Suppressor macrophage treated with lipopolysaccharide for 4 hours (primary cell): ENCODE measurements at places on chromosomes 11 and 22.
A peak's percentile ranks its signal among the peaks of the same experiment; 100 is the strongest.

DNA sequence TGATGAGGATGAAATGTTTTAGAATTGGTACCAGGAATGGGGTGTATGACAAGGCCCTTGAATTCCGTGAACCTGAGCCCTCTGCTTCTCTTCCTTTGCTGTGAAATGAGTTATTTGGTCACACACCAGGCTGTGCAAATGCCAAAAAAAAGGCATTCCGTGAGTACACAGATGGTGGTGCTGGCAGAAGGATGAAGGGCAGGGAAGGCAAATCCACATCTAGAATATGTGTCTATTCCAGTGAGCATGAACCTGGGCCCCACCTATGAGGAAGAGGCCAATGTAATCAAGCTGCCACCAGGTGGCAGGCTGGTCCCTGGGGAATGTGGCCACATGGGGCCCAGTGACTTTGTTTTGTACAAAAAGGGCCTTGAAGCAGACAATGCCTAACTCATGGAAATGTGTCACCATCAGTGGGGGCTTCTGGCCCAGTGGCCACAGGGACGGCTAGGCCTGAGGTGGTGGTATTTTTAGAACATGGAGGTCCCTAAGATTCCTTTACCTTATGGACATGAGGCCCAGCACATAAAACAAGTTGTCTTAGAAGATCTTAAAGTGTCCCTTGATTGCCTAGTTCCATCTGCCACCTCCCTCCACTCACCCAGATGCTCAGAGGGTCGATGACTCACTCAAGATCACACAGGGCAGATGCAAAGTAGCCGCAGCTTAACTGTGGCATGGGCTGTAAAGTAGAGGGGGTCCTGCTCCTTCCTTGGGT, 3.9 kb upstream of the RNF215 start:
- peak; percentile 86 for DNase-seq

DNA sequence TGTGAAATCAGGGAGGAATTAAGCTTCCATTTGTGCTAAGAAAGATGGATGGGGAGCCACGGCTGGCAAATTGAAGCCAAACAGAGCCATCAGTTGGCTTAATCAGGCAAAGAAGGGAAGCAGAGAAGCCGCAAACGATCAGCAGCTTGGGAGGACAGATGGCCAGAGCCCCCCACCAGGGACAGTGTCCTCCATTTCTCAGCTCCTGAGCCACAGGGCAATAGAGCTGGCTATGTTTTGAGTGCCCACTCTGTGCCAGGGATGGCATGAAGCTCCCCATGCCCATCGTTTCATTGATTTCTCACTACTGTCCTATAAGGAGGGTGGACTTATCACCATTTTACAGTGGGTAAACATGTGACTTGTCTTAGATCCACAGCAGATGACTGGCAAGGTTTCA, 126.3 kb upstream of the ASPHD2 start:
- no peak for DNase-seq

DNA sequence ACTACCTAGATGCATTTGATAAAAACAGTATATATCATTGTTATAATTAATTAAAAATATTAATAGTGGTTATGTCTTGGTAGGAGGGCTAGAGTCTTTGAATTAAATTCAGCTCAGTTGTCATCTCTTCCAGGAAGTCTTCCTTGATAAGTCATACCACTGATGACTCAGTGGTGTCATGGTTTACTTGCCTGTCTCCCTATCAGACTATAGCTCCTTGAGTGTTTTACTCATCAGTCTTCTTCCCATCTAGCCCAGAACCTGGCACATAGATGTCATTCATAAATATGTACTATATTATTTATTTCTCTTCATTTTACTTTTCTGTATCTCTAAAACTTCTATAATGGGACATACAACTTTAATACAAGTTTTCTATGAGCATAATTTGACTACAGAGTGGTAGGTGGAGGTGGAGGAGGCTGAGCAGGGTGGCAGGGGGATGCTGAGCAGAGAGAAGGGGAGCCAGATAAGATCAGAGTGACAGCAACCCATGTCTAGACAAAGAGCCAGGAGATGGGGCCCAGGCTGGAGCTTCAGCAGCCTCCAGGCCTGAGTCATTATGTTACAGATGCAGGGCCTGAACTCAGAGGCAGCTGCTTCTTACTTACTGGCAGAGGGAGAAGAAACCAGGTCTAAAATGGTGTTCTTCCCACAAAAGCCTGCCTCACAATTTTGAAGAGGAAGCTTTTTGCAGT, 82.3 kb upstream of the PHOX2A start:
- DNase-seq = peak; percentile 69

DNA sequence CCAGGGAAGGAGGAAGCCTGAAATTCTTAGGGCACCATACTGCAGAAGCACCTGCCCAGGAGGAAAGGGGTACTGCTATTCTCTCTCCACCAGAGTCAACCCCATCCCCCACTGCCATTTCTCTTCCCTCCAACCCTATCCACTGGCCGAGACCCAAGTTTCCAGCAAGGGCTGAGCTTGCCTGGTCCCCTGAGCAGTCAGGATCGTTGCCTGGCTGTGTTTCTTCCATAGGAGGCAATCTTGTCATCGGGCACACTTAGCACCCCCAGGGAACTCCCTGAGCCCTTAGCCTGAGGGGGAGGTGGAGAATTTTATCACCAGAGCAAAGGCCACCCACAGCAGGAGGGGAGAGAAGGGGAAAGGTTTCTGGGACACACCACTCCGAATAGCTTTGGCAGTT, 115.8 kb upstream of the NECTIN1 start:
- DNase-seq = no peak

- DNase-seq = peak; percentile 78
Measured at GRCh38 chr11:126440792-126441514, 85.5 kb downstream of the ST3GAL4 start.

GRCh38 chr11:125372088-125372487, 124.0 kb downstream of the FEZ1 start:
- no peak for DNase-seq

DNA sequence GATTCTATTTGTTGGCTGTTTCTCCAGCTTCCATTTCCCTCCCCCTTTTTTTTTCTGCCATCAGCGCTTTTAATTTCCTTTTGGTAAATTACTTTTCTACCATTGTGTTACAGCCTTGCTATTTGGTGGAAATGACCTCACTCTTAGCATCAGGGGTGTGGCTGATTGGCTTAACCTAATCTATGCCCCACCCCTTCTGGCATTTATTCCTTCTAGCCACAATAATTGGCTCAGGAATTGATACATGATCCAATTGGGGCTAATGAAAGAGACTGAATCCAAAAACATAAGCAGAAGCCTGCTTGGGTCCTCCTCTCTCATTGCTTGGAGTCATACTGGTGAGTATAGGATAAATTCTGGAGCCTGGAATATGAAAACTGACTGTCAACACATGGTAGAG, 402.4 kb upstream of the LRRC4C start:
- no peak for DNase-seq

DNA sequence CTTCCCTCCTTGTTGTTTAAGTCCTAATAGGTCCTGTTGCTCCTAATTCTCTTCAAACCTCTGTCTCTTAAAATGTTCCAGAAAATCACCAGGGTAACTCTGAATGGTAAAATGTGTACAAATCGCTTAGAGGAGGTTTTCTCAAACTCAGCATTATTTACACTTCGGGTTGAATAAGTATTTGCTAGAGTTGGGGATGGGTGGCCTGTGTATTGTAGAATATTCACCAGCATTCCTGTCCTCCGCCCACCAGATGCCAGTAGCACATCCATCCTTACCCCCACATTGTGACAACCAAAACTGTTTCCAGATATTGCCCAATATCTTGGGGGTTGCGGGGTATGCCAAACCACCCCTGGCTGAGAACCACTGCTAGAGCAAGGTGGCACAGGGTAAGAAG, 64.4 kb upstream of the DDI1 start:
- no peak for DNase-seq

DNA sequence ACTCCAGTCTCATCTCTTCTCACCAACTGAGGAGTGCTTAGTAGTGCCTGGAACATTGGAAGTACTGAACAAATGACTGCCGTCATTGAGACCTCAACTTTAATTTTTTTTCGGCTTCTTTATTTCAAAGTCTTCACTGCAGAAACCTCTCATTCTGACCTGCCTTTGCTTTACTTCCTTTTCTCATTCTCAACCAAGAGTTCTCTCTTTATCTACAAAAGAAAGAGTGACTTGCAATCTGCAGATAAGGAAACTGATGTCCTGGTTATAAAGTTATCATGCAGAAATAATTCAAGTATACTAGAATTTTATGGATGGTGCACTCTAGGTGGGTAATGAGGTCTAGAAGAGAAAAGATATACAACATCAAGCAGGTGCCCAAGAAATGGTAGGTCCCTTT, 1.2 kb upstream of the EED start:
- DNase-seq = no peak

DNA sequence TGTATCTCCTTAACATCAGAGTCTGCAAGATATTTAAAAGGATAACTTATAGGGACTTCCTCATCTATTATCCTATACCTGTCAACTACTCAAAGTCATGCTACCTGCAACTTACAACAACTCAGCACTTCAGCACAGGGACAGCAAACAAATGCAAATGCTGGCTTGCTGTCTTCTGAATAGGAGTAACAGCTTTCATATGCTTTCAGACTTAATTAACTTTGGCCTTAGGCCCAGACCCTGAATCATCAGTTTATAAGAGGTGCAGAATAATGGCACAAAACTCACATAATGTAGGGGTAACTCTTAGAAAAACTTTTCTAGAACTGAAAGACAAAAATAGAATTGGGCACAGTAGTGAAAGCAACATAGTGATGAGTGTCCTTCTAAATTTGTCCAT, 953.4 kb downstream of the DLG2 start:
- no peak for DNase-seq

DNA sequence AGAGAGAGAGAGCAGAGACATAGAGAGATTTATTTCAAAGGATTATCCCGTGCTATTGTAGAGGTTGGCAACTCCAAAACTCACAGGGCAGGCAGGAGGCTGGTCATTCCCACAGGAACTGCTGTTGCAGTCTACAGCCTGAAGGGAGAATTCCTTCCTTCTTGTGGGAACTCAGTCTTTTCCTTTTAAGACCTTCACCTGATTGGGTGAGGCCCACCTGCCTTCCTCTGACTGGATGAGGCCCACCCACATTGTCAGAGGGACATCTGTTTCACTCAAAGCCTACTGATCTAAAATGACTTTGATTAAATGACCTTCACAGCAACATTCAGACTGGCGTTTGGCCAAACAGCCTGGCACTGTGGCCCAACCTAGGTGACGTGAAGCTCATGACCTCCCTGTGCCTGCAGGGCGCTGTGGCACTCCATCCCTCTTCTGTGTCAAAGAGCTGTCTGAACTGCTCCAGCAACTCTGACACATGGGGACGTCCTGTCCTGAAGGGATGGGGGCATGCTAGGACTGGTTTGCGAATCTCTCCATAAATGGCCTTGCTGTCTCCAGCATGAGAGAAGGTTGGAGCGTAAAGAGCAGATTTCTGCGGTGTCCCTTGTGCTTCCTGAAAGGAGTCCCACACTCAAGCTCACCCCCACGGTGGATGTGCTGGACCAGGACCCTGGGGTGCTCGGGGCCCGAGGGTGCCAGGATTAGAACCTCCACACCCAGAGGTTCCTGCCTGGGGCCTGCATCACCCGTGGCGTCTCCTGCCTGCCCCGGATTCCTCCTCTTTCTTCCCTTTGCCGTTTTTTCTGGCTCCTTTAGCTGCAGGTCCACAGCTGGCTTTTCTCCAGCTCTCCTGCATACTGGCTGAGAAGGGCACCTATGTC, 20.7 kb downstream of the KRTAP5-5 start:
- no peak for DNase-seq

- DNase-seq = no peak
Measured at GRCh38 chr11:93059117-93059957, 89.9 kb downstream of the MTNR1B start.

- DNase-seq = peak; percentile 12
Measured at GRCh38 chr11:13717331-13717730, 48.9 kb downstream of the FAR1 start.

GRCh38 chr22:20390394-20390907, 3.5 kb upstream of the ZNF74 start:
- DNase-seq = no peak

DNA sequence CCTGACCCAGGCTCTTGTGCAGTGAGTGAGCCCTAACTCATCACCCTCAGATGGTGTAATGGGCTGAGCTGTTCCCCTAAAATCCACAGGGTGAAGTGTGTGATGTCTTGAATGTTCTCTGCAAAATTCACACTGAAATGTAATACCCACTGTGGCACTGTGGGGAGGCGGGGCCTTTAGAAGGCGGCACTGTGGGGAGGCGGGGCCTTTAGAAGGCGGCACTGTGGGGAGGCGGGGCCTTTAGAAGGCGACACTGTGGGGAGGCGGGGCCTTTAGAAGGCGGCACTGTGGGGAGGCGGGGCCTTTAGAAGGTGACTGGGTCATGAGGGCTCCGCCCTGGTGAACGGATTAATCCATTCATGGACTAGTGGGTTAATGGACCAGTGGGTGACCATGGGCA, 33.0 kb downstream of the CHID1 start:
- no peak for DNase-seq

- DNase-seq = no peak
Measured at GRCh38 chr11:130103296-130103814, 33.7 kb downstream of the APLP2 start.

DNA sequence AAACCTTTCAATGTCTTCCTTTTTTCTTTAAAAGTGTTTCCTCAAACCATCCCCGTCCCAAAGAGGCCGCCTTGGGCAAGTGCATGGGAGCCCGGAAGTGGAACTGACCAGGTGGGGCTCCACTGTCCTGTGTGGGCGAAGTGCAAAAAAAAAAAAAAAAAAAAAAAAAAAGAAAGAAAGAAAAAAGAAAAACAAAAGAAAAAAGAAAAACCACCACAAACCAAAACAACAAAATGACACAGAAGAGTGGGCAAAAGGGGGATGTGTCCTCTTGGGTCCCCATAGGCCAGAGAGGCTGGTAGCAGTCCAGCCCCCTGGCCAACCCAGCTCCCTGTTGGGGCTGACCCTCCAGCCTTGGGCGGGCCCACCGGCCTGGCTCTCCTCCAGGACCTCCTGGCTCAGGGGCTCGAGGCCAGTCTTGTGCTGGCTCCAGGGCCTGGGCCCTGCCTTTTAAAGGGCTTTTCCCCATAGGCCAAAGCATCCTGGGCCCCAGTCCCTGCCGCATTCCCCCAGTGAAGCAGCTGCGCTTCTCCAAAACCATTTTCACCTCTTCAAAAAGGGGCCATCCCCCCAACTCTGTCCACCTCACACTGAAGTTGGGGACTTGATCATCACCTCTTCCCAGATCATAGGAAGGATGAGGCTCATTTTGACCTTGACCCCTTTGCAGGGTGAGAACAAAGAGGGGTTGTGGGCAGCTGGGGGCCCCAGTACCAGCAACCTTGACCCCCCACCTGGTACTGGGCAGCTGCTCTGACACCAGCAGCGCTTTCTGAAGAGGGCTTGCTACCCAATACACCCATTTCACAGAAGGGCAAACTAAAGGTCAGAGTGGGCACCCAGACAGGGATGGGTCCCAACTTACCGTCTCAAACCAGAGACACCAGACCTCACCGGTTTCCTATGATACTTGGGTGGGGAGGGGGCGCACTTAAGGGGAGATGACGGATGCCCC, 9.4 kb downstream of the CBX6 start:
- DNase-seq = no peak

- DNase-seq = no peak
Measured at GRCh38 chr22:44143579-44143978, 37.1 kb upstream of the PARVG start.

GRCh38 chr22:24011735-24012068, 598 bp downstream of the CABIN1 start:
- no peak for DNase-seq
